Glutamatergic neuron (in vitro differentiated cells): ENCODE measurements at places on chromosomes 11 and 22.

DNA sequence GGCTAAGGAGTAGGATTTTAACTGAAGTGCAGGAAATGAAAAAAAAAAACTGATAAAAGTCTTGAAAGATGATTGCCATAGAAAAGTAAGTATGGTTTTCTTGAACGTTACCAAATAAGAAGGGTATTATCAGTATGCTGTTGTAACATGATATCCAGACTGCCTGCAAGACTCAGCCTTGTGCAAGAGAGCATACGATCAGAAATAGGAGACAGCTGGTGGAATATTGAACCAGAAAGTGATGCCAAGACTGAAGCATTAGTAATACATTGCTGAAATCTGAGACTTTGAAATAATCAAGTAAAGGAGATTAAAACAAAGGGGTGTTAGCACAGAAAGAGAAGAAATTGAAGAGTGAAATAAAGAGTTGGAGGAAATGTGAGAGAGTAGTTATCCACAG is 452.7 kb upstream of the CNTN5 start:
- DNase-seq: no peak

DNA sequence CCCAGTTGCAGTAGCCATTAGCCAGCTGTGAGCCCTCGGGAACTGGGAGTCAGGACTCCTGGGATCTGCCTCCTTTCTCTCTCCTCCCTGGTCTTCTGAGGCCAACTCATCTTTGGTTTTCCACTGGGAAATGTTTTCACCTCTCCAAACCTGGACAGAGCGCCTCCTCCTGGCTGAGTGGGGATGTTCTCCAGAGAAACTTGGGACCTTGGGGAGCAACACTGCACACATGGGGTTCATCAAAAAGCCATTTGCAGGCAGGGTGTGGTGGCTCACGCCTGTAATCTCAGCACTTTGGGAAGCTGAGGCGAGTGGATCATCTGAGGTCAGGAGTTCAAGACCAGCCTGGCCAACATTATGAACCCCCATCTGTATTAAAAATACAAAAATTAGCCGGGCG is 145.4 kb downstream of the NECTIN1 start:
- DNase-seq: no peak

GRCh38 chr11:47373876-47374719 is 4.2 kb downstream of the SPI1 start:
- peak; percentile 91 for DNase-seq

GRCh38 chr11:78940500-78941225 is 366.0 kb upstream of the NARS2 start:
- peak; percentile 67 for DNase-seq

DNA sequence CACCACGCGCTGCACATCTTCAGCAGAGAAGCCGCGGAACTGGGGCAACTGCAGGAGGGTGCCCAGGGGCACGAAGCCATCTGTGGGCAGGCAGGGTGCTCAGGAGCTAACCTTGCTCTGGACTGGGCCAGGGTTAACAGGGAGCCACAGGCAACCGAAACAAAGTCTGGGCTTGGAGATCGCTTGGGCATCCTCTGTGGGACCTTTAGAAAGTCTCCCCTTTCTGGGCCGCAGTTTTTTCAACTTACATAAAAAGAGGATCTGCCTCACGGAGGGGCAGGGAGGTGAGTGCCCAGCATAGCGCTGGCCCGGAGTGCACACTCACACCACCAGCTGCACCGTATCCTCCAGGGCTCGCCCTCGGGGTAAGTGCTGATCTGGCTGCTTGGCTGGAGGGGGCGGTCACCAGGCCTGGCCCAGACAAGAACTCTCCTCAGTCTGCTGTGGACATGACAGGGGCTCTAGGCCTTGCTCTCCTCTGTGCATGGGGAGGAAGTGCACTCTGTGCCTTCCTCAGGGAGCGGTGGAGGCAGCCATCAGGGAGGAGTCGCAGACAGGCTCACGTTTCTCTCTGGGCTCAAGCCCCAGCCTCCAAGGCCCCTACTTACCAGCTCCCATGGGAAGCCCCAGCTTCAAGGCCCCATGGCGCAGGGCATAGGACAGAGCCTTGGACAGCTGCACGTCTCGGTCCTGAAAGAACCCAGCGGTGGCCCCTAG is 937 bp downstream of the TRPT1 start:
- no peak for DNase-seq

DNA sequence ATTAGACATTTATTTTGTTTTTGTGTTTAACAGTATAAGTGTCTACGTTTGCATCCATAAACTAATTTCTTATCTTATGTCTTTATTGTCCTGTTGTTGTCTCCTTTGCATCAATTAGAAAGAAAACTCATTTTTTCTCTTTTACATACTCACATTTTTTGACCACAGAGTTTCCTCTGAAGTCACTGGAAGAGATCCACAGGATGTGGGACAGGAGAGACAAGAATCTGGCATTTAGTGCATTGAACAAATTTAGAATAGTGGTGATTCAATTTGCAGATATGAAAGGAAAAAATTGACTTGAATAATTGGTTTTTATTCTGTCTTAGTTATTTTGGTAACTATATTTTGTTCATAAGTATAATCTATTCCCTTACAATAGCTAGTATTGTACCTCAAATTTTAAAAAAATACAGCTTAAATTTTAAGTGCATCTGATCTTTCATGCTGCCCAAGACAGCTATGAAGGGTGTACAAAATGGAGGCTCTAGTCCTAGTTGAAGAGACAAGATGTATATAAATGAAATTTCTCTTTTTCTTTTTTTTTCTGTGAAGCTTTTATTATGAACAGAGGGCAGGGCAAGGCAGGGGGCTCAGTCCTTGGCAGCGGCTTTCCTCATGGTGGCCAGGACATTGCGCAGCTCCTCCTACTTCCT is 24.4 kb downstream of the HORMAD2 start:
- no peak for DNase-seq

DNA sequence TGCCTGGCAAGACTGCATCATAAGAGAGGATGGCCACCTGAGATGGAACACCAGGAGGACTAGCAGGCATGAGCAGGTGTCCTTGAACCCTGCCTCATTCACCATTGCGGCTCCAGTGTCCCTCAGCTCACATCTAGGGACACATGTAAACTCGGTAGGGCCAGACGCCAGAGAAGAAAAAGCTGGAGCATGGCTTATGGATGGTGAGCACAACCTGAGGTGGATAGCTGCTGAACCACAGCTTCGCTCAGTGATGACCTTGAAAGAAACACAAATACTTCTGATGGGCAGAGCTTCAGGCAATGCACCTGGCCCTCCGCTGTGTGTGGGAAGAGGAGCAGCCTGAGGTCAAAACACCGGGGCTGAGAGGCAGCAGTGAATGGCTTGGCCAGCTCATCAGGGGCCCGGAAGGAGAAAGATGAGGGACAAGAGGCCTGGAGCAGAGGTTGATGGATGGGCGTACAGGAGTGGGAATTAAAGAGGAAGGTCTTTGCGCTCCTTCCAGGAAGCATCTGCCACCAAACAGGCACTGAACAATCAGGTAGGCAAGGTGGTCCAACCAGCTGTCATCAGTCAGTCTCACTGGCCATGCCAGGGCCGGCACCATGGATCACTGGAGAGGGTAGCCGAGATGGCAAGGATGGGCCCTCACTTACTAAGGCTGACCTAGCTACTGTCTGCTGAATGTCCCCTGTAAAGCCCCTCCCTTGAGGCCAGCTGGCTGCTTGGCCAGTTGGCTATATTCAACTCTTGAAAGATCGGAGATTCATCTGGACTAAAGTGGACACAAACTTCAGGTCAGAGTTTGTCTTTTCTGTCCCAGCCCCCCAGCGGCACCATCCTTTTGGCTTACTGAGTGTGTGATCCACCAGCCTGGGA is 89.7 kb downstream of the MYEOV start:
- DNase-seq: no peak
